ENCODE measurements at places on chromosomes 11 and 22. TPM values are rescaled to one million over a fixed set of nuclear protein-coding genes. Genes with fewer than 3 reads are reported as not detected.

DNA sequence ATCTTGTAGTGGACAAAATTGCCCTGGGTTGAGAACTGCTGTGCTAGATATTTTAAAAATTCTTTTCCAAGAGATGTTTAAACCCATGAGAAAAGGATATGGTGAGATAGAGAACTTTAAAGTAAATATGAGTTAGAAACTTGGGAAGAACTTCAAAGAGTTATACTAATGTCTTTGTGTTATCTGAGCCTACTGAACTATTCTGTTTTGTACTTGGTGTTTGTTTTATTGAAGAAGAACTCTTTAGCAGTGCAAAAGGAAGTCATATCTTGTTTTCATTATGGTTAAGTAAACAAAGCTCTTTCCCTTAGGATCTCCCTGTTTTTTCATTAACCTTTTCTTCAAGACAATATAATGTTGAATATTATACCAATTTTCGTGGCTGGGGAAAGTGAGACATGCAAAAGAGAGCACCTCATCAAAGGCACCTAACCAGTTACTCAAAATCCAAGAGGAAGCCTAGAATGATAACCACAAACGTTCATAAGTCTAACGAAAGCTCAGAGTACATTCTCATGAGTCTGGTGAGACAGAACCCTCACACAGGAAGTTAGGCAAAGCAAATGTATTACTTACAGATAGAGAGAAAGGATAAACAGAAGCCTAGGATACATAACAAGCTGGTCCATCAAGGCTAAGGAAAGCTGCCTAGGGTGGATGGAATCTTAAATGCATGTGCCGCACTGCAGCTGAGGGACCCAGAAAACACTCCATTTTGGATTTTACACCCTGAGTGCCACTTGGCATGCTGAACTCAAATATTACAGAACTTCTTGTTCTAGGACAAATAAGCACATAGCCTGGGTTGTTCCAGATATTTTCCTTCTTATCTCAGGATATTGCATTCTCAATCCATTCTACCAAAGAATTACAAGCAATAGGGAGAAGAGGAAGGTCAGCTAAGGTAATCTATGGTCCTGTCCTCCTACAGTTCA is 112.5 kb upstream of the ANO3 start:
- no peak for DNase-seq

DNA sequence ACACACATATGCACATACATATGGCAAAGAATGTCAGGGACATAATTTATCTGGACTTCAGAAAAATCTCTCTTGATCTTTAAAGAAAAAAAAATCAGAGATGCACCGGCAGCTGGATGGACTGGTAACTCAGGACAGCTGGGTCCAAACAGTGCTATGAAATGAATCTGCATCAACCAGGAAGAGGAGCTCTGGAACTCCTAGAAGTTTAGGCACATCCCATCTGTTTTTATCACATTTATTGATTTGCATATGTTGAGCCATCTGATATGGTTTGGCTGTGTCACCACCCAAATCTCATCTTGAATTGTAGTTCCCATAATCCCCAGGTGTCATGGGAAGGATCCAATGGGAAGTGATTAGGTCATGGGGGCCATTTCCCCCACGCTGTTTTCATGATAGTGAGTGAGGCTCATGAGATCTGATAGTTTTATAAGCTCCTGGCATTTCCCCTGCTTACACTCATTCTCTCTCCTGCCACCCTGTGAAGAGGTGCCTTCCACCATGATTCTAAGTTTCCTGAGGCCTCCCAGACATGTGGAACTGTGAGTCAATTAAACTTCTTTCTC is 87.7 kb upstream of the AKIP1 start:
- no peak for DNase-seq

DNA sequence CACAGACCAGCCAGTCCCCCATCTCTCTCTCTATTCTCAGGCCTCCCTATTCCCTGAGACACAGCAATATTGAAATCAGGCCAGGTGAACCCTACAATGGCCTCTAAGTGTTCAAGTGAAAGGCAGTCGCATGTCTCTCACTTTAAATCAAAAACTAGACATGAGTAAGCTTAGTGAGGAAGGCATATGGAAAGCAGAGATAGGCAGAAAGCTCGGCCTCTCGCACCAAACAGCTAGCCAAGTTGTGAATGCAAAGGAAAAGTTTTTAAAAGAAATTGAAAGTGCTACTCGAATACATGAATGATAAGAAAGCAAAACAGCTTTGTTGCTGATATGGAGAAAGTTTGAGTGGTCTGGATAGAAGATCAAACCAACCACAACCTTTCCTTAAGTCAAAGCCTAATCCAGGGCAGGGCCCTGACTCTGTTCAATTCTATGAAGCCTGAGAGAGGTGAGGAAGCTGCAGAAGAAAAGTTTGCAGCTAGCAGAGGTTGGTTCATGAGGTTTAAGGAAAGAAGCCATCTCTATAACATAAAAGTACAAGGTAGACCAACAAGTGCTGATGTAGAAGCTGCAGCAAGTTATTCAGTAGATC is 19.8 kb upstream of the MPZL2 start:
- no peak for DNase-seq

- DNase-seq: peak; percentile 30
Observed at GRCh38 chr11:79062814-79063762, 377.7 kb downstream of the TENM4 start.

GRCh38 chr11:43576803-43577521 is 103.6 kb upstream of the HSD17B12 start:
- peak; percentile 42 for DNase-seq

DNA sequence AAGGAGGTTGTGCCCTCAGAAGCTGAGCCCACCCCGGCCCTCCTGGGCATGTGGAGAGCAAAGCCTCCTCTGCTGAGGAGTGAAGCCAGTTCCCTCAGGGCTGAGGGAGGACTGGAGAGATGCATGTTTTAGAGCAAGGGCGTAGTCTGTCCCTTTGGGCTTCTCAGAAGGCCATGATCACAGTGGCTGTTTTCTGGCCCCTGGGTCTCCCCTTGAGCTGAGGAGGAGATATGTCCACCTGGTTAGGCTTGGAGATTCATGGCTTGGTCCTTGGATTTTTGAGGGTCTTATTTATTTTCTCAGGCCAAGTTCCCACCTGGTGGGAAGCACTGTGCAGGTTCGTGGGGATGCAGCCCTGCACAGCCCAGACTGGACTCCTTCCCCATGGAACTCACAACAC is 46.5 kb upstream of the THY1 start:
- DNase-seq: no peak

- no peak for DNase-seq
Observed at GRCh38 chr22:24728790-24729637, 45.5 kb downstream of the PIWIL3 start.

- no peak for DNase-seq
Observed at GRCh38 chr22:33389936-33390335, 331.8 kb upstream of the SYN3 start.

DNA sequence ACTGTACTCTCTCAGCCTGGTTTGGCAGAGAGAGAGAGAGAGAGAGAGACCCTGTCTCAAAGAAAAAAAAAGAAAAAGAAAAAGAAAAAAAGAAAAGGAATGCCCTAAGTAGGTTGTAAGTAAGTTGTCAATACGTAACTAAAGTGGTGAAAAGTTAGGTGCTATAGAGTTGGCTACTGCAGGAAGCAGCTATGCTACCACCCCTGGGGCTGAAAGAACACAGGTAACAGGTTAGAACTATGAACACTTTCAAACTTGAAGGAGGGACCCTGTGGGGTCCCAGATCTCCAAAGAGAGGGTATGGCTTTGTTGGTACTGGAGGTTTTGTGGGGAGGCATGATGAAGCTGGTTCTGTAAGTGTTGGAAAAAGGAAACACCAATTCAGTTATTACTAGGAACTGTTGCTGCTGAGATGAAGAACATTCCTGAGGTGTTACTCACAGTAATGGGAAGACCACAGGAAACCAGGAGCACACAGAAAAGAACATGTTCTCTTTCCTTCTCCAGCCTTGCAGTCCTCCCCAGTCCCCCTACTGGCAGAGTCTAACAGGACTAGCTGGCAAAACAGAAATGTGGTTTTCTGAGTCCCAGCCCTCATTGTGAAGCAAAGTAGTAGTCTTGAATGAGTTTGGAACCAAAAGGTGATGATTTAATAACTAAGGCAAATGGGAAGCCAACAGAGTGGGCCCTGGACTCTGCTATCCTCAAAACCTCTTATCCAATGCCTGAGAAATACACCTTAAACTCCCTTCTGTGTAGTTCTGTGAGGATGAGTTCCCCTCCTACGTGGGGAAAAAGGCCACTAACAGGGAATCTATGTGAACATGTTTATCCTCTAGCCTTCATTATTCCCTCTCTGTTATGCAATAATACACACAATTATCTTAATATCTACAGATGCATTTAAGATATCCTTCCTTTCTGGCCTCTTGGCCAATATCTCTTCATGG is 427.0 kb upstream of the DDI1 start:
- DNase-seq: no peak

TMEM86A gene
- 6.6 TPM for total RNA-seq

- DNase-seq: no peak
Observed at GRCh38 chr22:17741866-17742526, 32.3 kb downstream of the BID start.

DNA sequence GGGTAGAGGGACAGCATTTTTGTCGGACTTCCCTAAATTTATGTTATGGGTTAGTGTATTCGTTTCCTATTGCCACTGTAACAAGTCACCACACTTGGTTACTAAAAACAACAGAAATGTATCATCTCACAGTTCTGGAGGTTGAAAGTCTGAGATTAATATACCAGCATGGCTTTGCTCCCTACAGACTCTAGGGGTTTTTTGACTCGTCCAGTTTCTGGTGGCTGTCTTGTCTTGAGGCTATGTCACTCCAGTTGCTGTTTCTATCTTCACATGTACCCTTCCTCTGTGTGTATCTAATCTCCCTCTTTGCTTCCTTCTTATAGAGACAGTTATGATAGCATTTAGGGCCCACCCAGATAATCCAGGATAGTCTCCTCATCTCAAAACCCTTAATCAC is 9.1 kb upstream of the CCDC179 start:
- DNase-seq: no peak

GRCh38 chr11:124183068-124183467 is at the start of gene OR10D3:
OR10D3 (plus strand) TSS chr11:124183345; CDS start chr11:124185270, 1,925 bp downstream.
- no peak for DNase-seq

TIGD3 gene
- 0.34 TPM for total RNA-seq

BTBD18 gene
- total RNA-seq: not detected

SORL1 gene
- total RNA-seq: 19.6 TPM

GRCh38 chr11:102070766-102071165 is 23.5 kb downstream of the CFAP300 start:
- DNase-seq: no peak

- no peak for DNase-seq
Observed at GRCh38 chr11:22460181-22460580, 122.0 kb downstream of the SLC17A6 start.

- DNase-seq: no peak
Observed at GRCh38 chr11:110207123-110207522, 89.3 kb downstream of the RDX start.

- DNase-seq: no peak
Observed at GRCh38 chr22:46686221-46687047, 51.6 kb downstream of the CERK start.

DNA sequence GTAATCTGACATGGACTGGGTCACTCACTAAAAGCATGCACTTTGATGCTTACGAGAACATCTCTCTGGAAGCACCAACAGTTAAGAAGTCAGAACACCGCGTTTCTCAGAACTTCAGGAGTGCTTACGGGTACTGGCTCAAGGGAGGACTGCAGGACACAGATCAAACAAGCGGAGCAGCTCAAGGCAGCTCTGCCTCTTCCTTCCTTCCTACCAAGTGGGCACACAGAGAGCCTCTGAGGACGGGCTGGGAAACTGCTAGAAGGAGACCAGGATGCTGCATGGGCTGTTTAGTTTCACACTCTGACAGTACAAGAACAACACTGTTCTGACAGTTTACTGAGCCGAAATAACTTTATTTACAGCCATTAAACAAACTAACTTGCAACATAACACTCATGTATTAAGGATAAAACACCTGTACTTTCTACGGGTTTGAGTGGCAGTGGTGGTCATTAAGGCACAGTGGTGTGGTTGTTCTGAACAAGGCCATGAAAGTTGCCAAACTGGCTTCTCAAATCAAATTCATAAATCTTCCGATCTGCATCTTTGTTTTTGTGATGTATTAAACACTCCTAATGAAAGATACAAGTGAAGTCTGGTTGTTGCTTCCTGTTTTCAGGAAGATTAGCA is 37.5 kb downstream of the ARFGAP3 start:
- DNase-seq: no peak

DNA sequence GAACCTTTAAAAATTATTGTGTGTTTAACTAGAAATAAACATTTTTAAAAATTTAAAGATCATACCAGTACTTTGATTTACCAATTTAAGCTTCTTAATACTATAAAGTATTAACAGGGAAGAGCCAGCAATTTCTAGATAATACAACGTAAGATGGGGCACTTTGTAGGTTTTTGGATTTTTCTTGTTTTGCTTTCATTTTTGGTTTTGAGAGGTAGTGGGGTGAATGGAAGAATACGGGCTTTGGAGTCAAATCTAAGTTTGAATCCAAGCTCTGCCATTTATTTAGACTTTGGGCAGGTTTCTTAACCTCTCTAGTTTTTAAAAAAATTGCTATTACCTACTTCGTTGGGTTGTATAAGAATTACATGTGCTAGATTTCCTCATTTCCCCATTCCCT is 44.9 kb downstream of the CSTPP1 start:
- no peak for DNase-seq

- DNase-seq: no peak
Observed at GRCh38 chr22:29674121-29674520, 45.7 kb upstream of the CABP7 start.

- DNase-seq: peak; percentile 96
Observed at GRCh38 chr11:7020183-7020917, at the start of the genes NLRP14 and ZNF214. NLRP14 (plus strand) TSS chr11:7020479; CDS start chr11:7038587, 18,108 bp downstream. ZNF214 (minus strand) TSS chr11:7020346; CDS start chr11:7002835, 17,511 bp downstream.

GRCh38 chr11:79390923-79391322 is 49.9 kb downstream of the TENM4 start:
- DNase-seq: no peak

- DNase-seq: no peak
Observed at GRCh38 chr22:42326801-42327200, 56.3 kb upstream of the TCF20 start.

GRCh38 chr11:48020092-48020755 is 39.9 kb downstream of the PTPRJ start:
- DNase-seq: no peak

DNA sequence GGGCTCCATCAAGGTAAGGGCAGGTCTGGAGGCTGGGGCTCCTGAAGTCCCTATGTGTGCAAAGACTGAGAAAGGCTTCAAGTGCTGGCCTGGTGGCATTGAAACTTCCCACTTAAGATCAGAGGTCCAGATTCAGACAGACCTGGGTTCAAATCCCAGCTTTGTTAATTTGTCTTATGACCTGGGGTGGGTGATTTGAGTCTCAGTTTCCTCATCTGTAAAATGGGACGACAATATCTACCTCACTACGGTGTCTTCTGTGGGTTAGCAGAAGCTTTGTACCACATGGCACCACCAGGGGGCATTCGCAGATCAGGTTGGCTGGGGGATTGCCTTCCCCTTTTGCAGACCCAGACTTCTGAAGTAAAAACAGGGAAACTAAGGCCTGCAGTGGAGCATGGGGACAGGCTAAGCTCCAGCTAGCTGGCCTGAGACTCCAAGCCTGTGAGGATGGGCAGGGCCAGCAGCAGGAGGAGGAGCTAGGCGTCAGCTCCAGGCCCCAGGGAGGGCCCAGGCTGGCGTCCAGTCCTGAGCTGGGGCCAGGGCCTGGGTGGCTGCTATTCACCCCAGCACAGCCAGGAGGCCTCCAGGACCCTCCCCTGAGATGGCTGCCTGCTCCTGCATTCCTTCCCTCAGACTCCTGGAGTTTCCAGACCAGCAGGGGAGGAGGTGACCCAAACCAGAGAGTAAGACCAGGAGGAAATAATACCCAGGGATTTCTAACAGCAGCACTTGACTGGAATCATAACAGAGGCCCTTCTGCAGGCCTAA is 1.5 kb downstream of the CASTOR1 start:
- DNase-seq: peak; percentile 91

GRCh38 chr11:68257477-68258362 is 14.1 kb downstream of the C11orf24 start:
- DNase-seq: peak; percentile 99

GRCh38 chr11:57303280-57303989 is 21.3 kb downstream of the TNKS1BP1 start:
- DNase-seq: no peak

All from thyroid gland (tissue), 4 donors.